CD4-positive, alpha-beta memory T cell (primary cell): ENCODE measurements at places on chromosomes 12 and 14. TPM values are rescaled to one million over a fixed set of nuclear protein-coding genes. Genes with fewer than 3 reads are reported as not detected.

- no peak overlapping the region for H3K4me3 ChIP-seq
- H3K36me3 ChIP-seq: peaks cover 11% of the 10 kb centered on the region
- H3K27ac ChIP-seq: no peak overlapping the region
- DNase-seq: no peak
- peaks cover 17% of the 10 kb centered on the region for H3K4me1 ChIP-seq
Measured at GRCh38 chr12:56995201-56995929, 11.0 kb downstream of the ZBTB39 start.

GRCh38 chr12:67919406-67919805 lies 69.8 kb upstream of the IFNG-AS1 start:
- H3K27me3 ChIP-seq: no peaks in the 10 kb centered on the region
- no peaks in the 10 kb centered on the region for H3K4me1 ChIP-seq
- no peaks in the 10 kb centered on the region for H3K36me3 ChIP-seq
- no peak overlapping the region for H3K4me3 ChIP-seq

- H3K4me1 ChIP-seq: no peaks in the 10 kb centered on the region
- H3K4me3 ChIP-seq: no peak overlapping the region
- no peak overlapping the region for H3K27ac ChIP-seq
Measured at GRCh38 chr12:88753066-88753465, 172.8 kb upstream of the KITLG start.

- H3K36me3 ChIP-seq: no peaks in the 10 kb centered on the region
- H3K4me1 ChIP-seq: peaks cover 30% of the 10 kb centered on the region
- peak overlapping the region; percentile 81 for H3K4me3 ChIP-seq
- peak; percentile 71 for DNase-seq
Measured at GRCh38 chr14:49768301-49769121, 558 bp downstream of the KLHDC2 start.

- H3K36me3 ChIP-seq: no peaks in the 10 kb centered on the region
- DNase-seq: no peak
- H3K4me3 ChIP-seq: no peak overlapping the region
- no peaks in the 10 kb centered on the region for H3K27me3 ChIP-seq
- no peaks in the 10 kb centered on the region for H3K4me1 ChIP-seq
- H3K27ac ChIP-seq: no peak overlapping the region
Measured at GRCh38 chr12:40145896-40146295, 40.0 kb upstream of the SLC2A13 start.

DNA sequence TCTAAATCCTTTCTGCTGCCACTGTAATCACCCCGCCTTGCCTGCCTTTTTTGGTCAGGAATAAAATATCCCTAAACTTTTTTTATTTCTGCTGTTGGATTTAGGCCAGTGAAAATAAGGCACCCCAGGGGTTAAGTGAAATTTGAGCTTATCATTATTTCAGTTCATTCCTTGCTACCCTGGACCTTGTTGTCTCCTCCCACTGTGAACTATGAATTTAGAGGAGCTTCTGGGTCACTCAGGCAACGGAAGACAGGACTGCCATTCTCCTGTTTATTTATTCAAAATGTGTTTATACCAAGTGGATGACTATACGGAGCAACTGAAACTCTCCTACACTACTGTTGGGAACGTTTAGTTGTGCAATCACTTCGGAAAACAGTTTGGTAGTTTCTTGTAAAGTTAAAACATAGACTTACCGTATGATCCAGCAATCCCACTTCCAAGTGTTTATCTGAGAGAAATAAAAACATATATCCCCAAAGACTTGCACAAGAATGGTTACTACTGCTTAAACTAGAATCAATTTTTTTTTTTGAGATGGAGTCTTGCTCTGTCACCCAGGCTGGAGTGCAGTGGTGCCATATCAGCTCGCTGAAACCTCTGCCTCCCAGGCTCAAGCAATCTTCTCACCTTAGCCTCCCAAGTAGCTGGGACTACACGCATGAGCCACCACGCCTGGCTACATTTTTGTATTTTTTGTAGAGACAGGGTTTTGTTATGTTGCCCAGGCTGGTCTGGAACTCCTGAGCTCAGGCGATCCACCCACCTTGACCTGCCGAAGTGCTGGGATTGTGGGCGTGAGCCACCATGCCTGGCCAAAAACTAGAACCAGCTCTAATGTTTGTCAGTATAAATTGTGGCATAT lies 2.3 kb upstream of the TRAFD1 start:
- no peaks in the 10 kb centered on the region for H3K27me3 ChIP-seq
- no peak overlapping the region for H3K27ac ChIP-seq
- no peak for DNase-seq
- H3K4me1 ChIP-seq: peaks cover 28% of the 10 kb centered on the region

GRCh38 chr12:6065131-6065862 lies 59.2 kb downstream of the VWF start:
- H3K36me3 ChIP-seq: no peaks in the 10 kb centered on the region
- no peaks in the 10 kb centered on the region for H3K27me3 ChIP-seq
- no peak for DNase-seq
- no peak overlapping the region for H3K27ac ChIP-seq
- no peak overlapping the region for H3K4me3 ChIP-seq

ATL1 gene
- total RNA-seq: 0.64 TPM
